NCI-H774 (cell line): ENCODE measurements at places on chromosomes 6 and 20.
A peak's percentile ranks its signal among the peaks of the same experiment; 100 is the strongest.

- no peak for DNase-seq
Measured at GRCh38 chr20:16440686-16441085, 132.6 kb downstream of the KIF16B start.

DNA sequence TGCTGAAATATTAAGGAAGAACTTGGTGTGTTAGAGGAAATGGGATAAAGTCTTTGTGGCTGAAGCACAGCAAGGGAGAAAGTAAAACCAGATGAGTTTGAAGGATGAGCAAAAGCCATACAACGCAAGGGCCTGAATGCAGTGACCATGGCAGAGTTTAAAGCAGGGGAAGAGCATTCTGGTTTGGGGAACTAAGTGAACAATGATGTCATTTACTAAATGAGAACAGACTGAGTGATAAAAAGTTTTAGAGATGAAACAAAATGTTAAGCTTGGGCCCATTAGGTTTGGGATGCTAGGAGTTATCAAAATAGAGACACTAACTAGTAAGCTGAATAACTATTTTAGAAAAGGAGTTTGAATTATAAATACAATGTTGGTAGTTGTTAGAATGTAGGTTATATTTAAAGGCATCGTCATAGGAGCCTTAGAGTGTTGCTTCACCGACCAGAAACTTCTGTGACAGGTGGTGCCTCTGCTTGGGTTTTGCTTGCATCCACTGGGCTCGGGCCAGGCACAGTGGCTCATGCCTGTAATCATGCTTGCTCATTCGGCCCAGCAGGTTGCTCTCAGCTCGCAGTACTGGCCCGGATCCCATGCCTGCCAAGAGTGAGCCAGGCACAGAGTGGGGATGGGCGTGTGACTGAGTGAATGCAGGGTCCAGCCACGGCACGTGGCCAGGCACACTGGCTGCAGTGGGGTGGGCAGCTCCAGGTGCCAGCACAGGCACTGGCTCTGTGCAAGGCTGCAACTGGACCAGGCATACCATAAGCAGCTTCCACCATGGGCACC is 37.4 kb upstream of the OPRM1 start:
- no peak for DNase-seq

GRCh38 chr20:52142757-52143156 is 48.8 kb downstream of the ZFP64 start:
- no peak for DNase-seq

DNA sequence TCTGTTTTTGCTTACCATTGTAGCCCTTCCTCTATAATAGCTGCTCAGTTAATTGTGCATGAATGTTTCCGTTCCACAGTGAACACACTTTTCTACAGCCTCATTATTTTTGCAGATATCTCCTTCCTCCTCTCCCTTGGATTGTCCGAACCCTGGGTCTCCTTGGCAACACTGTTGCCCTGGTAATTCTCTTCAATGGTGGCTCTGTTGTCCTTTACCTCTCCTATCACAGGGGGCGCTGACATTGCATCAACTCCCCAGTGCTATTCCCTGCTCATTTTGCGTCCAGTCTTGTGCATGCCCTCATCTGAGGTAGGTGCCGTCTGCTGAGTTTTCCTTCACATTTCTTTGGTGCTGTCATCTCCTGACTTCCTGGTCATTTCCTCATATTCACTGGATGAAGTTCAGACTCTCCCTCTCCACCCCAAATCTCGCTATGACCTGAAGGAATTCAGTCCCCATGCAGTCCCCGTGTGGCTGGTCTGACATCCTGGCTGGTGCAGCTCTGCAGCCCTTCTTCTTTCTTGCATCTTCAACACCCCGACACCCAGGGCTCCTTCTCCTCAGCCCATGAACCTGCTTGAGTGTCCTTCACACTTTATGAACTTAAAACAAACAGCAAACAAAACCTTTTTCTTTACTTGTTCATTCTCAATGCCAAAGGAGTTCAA is 21.1 kb downstream of the PHACTR2 start:
- DNase-seq, result no peak

- no peak for DNase-seq
Measured at GRCh38 chr6:14925699-14926026, 320.2 kb upstream of the JARID2 start.

GRCh38 chr6:157059781-157060180 is 263.5 kb downstream of the TMEM242 start:
- peak; percentile 41 for DNase-seq
